ENCODE measurements at places on chromosomes 3 and 15. TPM values are rescaled to one million over a fixed set of nuclear protein-coding genes. Genes with fewer than 3 reads are reported as not detected.

DNA sequence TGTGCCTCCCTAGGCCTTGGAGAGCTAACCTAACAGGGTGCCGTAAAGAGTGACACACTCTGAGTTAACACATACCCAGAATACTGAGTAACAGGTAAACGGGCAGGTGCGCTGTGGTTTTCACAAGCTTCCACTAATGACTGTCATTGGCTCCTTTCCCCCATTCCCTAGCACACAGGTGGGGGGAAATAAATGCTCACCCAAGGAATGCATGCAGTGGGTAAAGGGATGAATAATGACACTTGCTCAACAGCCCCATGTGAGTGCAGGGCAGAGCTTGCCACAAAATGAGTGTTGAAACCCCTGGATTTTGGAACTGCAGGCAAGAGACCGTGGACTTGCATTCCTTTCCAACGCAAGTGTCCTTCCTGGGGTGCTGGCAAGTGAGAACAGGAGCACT is 57.6 kb downstream of the ADAMTS17 start:
- DNase-seq: no peak

- no peak for DNase-seq
Measured at GRCh38 chr3:129131465-129132088, 10.0 kb upstream of the RAB43 start.

DNA sequence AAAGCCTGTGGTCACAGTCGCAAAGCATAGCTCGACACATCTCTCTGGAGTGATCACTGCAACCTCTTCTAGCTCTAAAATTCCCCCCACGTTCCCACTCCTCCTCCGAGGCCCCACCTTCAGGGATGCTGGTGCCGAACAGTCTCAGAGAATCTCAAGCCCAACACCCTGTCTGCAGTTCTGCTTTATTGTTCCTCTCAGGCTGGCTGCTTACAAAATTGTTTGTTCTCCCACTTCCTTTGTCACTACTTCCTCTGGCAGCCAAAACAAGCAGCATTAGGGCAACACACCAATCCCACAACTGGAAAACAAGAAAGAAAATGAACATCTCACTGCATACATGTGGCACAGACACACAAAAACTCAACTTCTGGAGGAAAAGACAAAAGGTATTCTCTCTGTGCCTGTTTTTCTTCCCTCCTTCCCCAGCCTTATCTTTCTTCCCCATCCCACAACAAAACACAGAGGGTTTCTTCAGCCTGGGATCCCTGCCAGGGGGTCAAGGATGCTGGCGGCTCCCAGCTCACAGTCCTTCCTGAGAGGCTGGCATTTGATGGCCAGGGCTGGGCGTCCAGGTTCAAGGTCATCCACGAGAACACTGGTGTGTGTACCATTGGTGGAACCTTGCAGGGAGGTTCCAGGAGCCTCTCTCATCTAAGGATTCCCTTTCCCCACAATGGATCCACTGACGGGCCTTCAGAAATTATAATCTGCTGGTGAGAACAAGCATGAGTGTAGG is 108.4 kb downstream of the TMCO5A start:
- no peak for DNase-seq

DNA sequence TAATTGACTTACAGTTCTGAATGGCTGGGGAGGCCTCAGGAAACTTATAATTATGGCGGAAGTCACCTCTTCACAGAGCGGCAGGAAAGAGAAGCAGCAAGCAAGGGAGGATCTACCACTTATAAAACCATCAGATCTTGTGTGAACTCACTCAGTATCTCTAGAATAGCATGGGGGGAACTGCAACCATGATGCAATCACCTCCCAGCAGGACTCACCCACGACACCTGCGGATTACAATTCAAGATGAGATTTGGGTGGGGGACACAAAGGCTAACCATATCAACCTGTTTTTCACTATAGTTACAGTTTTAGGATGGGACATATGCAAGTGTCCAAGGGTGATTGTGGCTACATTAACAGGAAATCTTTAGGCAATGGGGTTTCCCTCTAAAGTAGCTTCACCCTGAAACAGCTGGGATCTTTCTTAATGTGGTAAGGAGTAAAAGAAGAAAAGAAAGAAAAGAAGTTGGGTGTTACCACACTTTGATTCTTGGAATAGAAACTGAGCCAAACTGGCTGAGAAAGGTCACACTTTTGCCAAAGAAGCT is 453.8 kb downstream of the OTOL1 start:
- no peak for DNase-seq

PODXL2 gene
- total RNA-seq: 2.6 TPM

GRCh38 chr3:150349314-150350097 is 58.6 kb upstream of the TSC22D2 start:
- DNase-seq: no peak

GRCh38 chr3:61821823-61822251 is 260.5 kb downstream of the PTPRG start:
- DNase-seq: no peak

GRCh38 chr3:41265823-41266273 is 66.5 kb downstream of the CTNNB1 start:
- DNase-seq: no peak

DNA sequence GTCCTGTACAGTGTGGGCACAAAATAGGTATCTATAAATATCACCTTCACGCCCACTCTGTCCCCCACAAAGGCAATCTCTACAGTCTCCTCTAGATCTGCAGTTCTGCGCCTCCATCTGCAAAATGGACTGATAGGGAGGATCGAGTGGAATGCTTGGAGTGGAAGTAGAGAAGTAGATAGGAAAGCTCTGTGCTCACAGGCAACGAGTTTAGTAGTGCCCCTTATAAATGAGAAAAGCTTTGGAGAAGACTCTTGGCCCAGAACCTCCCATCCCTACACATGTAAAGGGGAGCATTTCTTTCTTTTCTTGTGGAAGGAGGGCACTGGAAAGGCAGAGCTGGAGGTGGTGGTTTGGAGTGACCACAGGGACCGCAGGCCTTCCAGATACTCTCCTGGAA is 88.5 kb downstream of the ZNF621 start:
- DNase-seq: no peak

GRCh38 chr3:194304186-194304917 is 46.8 kb downstream of the CPN2 start:
- DNase-seq: no peak

GRCh38 chr3:102511639-102512038 is 76.8 kb downstream of the ZPLD1 start:
- DNase-seq: no peak

GRCh38 chr3:117932441-117932840 is 1102.2 kb downstream of the IGSF11 start:
- no peak for DNase-seq

SPINK8 gene
- total RNA-seq: not detected

DNA sequence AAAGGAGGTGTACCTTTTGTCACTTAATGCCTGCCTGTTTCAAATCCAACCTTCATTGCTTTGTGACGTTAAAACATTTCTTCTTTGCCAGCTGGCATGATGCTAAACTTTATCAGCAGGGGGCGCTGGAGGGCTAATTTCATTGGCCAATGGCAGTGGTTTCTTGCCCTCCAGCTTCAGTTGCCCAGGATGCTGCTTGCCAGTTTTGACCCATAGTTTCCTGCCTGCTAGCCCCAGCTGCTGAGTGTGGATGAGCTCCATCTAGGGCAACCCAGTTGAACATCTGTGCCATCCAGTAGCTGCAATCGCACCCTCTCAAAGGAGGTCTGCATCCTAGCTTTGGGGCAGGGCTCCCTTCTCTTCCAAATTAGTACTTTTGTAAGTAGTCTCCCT is 22.1 kb downstream of the ACKR2 start:
- DNase-seq: no peak

GRCh38 chr3:159253860-159254259 is 452.0 kb downstream of the MFSD1 start:
- DNase-seq: no peak

- no peak for DNase-seq
Measured at GRCh38 chr3:109963831-109964230, 626.5 kb upstream of the DPPA4 start.

C3orf85 gene
- total RNA-seq: not detected

SUSD5 gene
- total RNA-seq: 3.8 TPM
